ENCODE measurements at places on chromosomes 11 and 22.
A peak's percentile ranks its signal among the peaks of the same experiment; 100 is the strongest.

- no peak for DNase-seq
Measured at GRCh38 chr11:72293910-72294615, 50.1 kb upstream of the PHOX2A start.

GRCh38 chr11:101323997-101324396, 194.4 kb upstream of the PGR start:
- DNase-seq, result no peak

- no peak for DNase-seq
Measured at GRCh38 chr22:50726643-50727340, 11.2 kb upstream of the ACR start.

DNA sequence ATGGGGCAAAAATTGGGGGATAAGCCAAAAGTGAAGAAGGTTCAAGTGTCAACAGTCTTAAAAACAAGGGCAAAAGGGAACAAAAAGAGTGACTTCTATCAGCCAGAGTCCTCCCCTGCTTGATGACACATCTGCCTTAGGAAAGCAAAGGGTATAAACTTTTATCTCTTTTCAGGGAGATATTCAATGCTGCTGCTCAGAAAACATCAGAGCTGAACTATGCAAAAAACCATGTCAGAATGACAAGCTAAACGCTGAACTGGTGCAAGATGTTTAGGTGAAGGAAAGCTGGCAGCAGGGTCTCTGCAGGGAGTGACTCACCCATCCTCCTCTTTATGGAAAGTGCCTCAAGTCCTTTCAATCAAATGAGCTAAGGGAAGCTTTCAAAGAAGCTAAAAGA, 24.7 kb downstream of the ALG9 start:
- DNase-seq, result no peak

DNA sequence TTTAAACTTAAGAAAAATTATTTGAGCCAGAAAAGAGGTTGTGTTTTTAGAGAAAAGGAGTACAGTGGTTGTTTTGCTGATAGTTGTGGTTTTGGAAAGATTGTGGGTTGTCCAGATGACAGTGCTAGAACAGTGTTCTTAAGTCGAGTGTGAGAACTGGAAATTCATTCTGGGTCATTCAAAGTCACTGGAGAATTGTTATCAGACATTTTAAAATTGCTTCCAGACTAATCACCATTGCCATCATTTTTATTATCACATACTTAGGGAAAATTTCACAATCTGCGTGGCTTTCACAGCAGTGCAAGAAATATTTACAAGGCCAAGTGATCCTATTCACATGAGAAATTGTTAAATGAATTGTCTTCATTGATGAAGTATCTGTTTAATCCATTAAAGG, 242.2 kb upstream of the DDI1 start:
- DNase-seq, result no peak

DNA sequence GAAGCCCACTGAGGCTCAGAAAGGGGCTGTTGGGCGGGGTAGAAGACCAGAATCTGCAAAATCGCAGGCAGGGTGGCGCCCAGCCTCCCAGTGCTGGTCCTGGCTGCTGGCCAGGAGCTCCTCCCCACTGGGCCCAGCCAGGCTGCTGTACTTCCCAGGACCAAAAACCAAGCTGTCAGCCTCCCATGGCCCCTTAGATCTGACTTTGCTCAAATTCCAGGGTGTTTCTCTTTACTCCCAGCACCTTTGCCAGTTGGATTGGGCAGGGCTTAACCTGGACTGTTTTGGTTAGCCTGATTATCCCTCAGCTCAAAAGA, 44.2 kb upstream of the WEE1 start:
- DNase-seq, result peak; percentile 22

DNA sequence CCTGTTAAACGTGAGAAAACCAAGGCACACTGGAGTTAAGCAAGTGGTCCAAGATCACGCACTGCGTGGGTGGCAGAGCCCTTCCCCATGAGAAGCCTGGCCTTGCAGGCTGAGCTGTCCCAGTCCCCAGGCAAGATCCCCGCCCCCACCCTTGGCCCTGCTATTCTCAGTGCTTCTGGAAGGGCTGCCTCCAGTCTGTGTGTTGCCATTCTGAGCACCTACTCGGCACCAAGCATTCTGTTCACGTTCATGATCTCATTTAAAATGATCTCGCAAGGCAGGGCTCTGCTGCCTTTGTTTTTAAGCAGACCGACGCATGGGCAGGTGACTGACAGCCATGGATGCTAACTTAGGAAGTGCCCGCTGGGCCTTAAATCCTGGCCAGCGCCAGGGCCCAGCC, 62.8 kb downstream of the PHF21B start:
- no peak for DNase-seq

GRCh38 chr11:35802221-35802620, 139.6 kb downstream of the TRIM44 start:
- no peak for DNase-seq

- DNase-seq, result no peak
Measured at GRCh38 chr11:59115553-59115952, 8.5 kb downstream of the FAM111B start.

DNA sequence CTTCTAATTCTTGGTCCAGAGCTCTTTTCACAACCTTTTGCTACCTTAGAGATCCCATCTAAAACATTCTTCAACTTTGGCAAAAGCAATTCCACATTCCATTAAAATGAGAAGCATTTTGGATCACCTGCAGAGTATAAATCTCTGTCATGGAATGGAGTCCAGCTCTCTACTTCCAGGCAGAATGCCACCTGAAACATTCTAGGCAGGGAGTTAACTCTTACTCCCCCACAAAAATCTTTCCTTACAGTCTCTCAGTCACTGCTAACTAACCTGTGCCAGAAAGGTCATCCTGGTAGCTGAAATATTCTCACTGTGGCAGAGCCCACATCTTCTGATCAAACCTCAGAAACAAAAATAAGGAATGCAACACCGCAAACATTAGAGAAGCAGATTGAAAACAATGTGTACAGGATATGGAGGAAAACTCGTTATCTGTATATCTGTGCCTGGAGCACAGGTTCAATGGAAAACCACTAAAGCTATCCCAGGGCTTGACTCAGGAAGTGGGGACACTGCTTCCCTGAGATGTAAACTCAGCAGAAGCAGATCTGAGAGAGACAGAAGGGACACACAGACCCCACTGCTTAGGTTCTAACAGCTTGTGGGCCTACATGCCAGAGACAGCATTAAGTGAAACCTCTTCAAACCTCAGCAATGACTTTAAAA, 78.9 kb downstream of the KCNC1 start:
- no peak for DNase-seq

GRCh38 chr11:68889948-68890446, 13.6 kb downstream of the MRPL21 start:
- DNase-seq, result no peak

DNA sequence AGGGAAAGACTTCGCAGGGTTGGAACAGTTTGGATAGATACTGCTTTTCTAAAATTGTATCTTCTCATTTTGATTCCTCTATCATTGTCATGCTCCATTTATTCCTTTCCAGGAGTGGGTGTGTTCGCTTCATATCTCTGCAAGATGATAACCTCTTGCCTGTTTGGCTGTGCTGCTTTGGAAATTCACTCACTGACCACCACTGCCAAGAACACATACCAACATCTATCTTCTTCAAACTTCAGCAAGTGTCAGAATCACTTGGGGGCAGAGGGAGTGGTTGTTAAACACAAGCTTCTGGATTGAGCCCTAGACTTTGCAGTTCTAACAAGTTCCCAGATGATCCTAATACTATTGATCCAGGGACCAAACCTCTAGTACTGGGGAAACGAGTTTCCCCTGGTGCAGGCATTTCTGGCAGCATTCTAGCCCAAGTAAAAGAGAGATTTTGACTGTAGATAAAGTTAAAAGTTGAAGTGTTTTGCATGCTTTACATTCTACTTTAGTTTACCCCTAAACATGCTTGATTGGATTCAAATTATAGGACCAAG, 11.5 kb upstream of the DKK3 start:
- DNase-seq, result no peak

DNA sequence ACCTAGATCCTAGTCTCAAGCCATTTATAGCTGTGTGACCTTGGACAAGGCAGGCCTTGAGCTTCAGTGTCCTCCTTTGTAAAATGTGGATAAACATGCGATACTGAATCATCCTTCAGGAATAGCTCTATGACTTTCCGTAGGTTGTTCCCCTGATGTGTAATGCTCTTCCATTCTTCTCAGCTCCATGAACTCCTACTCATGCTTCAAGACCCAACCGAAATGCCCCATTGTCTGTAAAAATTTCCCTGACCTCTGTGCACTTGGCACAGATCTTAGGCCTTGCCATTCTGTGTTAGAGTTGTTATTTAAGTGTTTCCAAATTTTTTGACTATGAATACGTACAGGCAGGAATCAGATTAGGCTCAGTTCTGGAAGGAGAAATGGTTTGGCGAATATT, 3.3 kb upstream of the BEST1 start:
- DNase-seq, result no peak

DNA sequence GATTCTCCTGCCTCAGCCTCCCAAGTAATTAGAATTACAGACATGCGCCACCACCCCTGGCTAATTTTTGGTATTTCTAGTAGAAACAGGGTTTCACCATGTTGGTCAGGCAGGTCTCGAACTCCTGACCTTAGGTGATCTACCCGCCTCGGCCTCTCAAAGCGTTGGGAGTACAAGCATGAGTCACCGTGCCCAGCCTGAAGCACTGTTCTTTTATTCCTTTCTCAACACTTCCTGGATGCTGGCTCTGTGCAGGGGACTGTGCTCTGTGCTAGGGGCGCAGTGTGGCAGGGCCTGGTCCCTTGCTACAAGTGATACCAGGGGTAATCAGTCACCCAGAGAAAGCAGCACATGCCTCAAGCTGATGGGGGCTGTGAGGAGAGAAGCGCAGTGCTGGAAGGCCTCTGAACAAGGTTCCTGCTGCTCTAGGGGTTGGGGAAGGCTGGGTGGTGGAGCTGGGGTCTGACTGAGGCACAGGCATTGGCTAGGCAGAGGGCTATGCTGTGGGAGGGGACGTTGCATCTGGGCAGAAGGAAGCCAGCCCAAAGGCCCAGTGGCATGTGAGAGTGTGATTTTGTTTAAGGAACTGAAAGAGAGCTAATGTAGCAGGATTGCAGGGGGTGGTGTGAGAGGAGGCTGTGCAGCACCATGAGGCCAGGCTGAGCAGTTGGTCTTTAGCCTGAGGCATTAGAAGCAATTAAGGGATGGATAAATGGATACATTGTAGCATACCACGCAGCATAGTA, 42.5 kb downstream of the CABIN1 start:
- DNase-seq, result no peak

DNA sequence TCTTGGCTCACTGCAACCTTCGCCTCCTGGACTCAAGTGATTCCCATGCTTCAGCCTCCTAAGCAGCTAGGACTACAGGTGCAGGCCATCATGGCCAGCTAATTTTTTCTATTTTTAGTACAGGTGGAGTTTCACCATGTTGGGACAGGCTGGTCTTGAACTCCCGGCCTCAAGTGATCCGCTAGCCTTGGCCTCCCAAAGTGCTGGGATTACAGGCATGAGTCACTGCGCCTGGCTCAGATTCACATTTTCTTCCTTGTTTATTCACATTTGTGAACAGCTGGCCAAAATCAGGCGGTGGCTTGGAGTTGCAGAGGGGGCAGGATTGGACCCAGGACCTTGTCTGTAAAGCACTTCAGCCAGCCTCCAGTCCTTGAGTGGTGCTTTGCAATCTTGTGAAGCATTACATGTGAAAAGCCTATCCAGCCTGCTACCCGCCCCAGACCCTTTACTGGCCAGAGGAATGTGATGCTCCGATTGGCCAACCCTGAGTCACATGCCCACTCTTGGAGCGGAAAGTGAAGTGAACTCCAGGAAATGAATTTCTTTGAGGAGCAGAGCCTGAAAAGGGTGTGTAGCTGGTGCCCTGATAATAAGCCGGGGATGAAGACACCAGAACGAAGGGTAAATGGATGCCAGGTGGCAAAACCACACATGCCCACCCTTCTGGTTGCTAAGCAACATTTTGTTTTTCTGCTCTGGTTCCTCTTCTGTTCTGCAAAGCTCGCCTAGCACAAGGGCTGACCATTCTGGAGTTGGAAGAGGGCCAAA, 62.6 kb upstream of the PTPRJ start:
- DNase-seq, result peak; percentile 95

GRCh38 chr22:32848226-32848625, 46.7 kb downstream of the TIMP3 start:
- DNase-seq, result no peak

GRCh38 chr11:135006800-135007199, 594.8 kb upstream of the B3GAT1 start:
- no peak for DNase-seq

DNA sequence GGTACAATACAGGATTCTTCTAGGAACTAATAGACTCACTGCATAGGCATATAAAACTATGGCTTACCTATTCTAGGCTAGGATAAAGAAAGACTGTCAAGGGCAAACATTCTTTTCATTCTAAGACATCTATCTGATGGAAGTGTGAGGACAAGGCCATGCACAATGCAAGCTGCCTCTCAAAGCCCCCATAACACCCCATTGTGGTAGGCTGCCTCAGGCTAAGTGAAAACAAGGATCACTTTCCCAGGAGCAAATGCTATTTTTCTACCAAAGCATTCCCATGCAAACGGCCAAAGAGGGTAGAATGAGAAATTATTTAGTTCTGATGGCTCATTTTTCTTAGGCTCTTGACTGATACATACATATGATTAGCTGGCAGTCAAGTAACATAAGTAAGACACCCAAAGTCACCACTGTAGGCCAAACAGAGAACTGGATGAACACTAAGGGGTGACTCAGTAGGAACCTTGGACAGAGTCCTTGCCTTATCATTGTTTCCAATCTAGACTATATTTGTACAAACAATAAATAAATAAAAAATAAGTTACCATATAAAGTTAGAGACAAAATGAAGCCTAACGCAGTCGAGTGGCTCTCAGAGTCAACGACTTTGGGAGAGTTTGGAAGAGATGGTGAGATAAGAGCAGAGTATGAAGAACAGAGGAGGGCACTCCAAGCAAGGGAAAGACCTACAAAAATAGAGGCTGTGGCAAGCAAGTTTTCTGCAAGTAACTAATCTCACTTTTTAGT, 303.6 kb downstream of the SBF2 start:
- no peak for DNase-seq

GRCh38 chr22:26658671-26659478, 1.5 kb downstream of the MIAT start:
- peak; percentile 84 for DNase-seq

DNA sequence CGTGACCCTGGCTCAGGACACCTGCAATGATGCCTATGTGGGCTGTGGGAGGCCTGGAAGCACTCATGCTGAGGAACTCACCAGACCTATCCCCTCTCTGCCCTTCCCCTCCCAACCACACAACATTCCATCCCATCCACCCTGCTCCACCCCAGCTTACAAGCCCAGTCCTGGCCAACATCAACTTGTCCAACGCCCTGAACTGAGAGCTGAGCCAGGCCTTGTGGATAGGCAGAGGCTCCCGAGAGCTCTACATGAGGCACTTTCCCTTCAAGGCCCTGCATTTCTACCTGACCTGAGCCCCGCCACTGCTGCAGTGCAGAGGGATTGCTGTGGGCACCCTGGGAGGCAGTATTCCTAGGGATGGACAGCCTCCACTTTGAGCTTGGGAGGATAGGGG, 112.4 kb downstream of the PDE2A start:
- no peak for DNase-seq

DNA sequence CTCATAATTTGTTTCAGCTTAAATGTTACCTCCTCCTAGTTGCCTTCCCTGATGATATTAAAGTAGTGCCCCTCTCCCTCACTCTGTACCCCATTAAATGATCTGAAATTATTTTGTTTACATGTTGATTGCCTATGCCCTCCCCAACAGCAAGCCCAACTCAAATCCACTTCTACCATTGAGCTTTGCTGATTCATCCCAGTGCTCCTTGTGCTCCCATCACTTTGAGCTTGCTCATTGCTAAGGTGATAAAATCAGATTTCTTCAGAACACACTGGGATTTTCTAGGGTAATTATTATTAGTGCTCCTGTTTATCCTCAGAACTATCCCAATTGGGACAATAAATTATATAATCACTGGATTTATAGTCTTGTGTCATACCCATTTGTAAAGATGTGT, 8.4 kb upstream of the DDX6 start:
- no peak for DNase-seq
